ENCODE measurements at places on chromosomes 3 and 15.

GRCh38 chr3:27719314-27720003 is 2.7 kb downstream of the EOMES start:
- DNase-seq: no peak

DNA sequence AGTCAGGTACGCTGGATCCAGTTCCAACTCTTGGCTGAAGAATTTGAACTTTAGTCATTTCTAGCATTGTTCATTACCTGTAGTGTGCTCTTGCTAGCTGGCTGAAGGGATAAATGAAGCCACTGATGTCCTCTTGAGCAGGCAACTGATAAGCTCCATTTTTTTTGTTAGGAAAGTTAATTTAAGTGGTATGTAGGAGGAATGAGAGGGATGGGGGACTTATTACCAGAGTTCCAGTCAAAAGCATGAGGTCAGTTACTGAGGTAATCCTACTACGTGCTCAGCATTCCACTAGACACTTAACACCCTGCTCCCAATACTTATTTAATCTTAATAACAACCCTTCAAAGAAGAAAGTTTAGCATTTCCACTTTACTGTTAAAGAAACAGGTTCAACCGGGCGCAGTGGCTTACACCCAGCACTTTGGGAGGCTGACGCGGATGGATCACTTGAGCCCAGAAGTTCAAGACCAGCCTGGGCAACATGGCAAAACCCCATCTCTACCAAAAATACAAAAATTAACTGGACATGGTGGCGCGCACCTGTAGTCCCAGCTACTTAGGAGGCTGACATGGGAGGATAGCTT is 2.0 kb upstream of the RASA2 start:
- no peak for DNase-seq

- DNase-seq: no peak
Observed at GRCh38 chr3:52281981-52282801, 3.7 kb upstream of the WDR82 start.

- no peak for DNase-seq
Observed at GRCh38 chr3:141863491-141863890, 13.0 kb upstream of the ATP1B3 start.

DNA sequence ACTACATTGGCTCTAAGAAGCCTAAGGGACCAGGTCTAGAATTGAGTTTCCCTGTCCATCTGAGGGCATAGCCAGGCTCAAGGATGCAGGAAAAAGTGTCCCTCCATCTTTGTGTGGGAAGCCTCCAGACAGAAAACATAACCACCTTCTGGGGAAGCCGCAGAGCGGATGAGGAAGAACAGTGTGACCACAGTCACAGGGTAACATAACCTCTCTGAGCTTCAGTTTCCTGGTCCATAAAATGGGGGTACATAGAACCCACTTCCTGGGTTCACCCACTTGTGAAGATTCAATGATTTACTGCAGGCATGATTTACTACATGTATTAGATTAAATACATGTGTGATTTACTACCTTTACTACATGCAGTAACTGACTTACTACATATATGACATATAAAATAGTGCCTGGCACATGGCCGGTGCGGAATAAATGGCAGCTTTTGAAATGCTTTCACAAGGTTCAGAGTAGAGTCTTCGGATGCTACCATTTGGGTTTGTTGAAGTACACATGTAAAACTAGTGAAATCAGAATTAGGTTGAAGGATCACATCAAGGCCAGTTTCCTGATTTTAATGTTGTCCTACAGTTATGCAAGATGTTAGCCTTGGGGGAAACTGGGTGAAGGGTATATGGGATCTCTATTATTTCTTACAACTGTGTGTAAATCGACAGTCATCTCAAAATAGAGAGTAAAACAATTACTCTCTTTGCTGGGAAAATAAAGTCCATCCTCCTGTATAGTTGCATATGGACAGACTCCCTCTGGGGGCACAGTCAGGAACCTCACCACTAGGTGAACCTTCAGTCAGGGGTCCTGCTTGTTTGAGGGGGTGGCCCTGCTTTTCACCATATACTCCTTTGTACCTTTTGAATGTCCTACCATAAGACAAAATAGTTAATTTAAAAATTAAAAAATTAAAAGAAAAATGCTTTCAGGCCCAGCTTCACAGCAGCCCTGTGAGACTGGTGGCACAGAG is 86.0 kb downstream of the SEMA5B start:
- DNase-seq: no peak

DNA sequence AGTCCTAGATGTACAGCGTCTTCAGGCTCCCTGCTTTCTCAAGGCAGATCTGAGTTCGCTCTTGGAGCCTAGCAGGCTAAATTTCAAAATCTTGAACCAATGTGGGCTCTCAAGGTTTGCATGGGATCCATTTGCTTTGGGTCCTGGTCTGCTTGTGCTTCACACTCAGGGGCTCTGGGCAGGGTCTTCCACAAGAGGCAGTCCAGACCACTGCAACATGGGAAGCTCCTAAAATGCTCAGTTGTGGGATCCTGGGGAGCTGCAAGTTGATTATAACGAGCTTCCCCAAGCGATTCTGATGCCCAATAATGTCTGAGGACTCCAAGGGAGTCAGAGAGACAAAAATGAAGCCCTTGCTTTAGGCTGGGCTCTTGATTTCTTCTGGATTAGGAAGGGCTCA is 6.7 kb downstream of the NUTM1 start:
- no peak for DNase-seq

DNA sequence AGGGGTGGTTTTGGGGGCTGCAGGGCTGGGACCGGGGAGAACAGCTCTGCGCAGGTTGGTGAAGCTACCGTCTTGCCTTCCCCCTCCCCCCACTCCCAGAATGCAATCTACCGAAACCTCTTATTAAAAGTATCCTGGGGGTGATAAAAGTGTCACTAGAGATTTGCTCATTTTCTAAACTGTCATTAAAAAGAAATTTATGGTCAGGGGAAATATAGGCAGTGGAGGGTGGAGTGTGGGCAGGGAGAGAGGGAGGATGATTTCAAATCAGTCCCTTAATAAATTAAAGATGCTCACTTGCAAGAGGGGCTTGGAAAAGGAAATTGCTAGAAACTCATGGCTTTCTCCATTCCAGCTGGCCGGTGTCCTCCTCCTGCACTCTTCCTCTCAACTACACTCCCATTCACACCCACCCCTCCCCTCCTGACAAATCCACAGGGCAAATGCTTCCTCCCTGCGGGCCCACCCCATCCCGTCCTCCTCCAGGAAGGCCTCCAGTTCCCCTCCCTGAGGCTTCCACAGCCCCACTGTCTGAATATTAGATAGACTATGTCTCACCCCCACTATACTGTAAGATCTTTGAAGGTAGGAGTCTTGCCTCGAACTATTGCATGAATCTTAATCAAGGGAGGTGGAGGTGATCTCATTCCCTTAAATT is 83.9 kb downstream of the TLE3 start:
- no peak for DNase-seq

- no peak for DNase-seq
Observed at GRCh38 chr3:159859836-159860235, 128.8 kb upstream of the IL12A start.

DNA sequence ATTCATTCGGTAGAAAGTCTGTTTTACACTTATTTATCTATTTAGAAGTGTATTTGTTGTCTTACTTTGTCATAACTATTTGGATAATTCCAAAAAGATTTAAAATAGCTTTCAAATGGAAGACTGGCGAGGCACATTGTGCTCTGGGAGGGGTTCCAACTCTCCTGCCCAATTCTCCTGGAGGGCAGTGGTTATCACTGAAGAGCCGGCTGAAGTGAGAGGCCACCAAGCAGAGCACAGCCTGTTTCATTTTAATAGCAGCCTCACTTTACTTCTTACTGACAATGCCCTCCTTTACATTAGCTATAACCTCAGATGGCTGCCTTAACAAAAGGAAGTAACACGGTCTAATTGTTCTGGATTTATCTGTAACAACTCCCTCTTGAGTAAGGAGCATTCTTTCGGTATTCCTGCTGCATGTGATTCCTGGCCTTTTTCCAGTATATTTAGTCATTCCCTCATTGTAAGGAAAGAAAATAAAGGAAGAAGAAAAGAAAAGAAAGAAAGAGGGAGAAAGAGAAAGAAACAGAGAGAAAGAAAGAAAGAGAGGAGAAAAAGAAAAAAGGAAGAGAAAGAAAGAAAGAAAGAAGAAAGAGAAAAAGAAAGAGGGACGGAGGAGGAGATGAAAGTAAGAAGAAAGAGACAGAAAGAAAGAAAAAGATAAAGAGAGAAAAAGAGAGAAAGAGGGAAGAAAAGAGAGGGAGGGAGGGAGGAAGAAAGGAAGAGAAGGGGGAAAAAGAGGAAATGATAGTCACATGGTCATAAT is 339.8 kb upstream of the WNT5A start:
- no peak for DNase-seq

DNA sequence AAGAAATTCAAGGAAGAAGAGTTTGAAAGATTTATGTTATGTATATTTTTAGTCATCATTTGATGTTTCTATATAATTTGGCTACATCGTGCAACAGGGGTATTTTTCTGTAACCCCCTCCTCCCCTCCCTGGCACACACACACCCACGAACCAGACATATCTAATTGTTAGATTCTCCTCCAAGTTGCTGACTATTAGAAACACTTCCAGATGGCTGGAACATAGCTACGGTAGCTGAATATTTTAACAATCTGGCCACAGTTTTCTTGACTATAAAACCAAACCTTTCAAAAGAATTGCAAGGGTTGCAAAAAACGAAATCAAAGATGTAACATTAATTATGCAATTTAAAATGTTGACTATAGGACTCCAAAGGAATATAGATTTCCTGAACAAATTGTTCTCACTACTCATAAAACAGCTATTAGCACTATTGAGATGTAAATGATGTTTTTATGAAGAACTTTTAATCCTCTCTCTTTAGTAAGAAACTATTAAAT is 154.4 kb downstream of the CHL1 start:
- no peak for DNase-seq

DNA sequence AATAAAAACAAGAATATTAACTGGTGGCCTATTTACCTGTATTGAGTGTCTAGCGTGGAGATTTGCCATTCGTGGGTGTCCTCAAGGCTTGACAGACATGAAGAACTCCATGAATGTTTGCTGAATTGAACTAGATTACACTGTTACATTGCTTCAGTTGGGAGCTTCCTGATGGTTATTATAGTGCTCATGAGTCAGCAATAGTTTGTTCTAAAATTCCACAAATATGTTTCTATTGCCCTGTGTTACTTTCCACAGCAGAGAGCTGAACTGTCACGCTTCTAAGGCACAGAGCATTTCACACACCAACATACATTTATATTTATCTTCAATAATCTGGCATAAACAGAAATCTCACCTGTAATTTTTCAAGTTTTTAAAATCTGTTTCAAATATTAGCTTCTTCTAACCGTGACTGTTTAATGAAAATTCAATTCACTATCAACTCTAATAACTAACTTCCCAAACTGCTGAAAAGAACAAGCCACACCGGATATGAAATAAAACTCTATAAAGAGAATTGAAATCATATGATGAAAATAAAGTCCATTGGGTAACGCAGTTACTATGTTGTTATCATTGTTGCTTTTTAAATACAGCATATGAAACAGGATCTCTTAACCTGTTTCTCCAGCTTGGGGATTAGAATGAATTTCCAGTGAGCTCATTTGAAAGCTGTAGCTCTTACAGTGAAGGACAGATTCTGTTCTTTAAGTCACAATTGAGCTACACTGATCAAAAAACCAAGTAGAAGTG is 61.2 kb upstream of the MCF2L2 start:
- DNase-seq: no peak

DNA sequence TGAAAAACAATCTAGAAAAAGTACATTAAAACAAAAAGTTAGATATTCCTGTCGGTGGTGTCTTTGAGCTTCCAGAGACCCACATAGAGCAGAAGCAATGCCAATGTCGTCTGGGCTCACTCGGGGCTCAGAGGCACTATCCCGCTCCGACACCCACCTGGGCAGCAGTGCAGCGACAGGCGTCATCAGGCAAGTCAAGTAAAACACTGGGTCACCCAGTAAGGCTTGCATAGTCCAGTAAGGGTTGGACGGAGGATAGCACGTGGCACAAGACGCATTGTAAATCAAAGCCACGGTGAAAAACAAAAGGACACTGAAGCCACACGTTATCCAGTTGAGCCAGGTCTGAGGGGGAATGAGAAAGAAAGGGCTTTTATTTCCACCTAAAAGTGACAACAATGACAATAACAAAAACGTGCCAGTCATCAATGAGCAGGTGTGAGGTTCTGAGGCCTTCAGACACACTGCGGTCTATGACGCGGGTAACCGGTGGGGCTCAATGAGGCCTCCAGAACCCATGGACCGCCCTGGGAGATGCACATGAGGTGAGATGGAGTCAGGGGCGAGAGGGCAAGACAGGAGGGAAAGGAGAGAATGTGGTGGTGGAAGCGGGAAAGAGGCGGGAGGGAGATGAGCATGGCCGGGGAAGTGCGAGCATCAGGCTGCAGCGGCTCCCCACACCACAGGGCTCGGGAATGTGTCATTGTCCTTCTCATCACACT is 183.0 kb downstream of the ATP10A start:
- DNase-seq: no peak

GRCh38 chr15:48905847-48906246 is 27.9 kb downstream of the EID1 start:
- no peak for DNase-seq

- no peak for DNase-seq
Observed at GRCh38 chr15:36954486-36954885, 145.9 kb downstream of the MEIS2 start.

DNA sequence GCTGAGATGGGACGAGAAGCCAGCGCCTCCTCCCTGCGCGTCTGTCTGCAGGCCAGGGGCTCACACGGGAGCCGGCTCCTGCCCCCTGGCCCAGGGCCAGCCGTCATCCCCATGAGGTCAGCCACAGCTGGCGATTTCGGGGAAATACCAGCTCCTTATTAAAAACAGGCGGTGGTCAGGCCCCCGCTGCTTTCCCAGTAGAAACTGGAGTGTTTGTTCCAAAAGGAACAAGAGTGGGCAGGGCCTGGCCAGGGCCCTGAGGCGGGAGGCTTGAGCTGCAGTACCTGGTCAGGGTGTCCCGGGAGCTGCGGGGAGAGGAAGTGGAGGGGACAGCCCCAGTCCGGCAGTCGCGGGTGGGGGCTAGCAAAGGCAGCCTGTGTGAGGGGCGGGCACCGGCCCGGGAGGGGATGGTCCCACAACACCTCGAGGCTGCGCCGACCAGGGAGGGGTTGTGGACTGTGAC is 17.8 kb downstream of the MYL3 start:
- no peak for DNase-seq

- DNase-seq: no peak
Observed at GRCh38 chr3:16607718-16608117, 2.5 kb upstream of the DAZL start.

GRCh38 chr15:68635141-68635540 is 56.3 kb downstream of the CORO2B start:
- DNase-seq: no peak

DNA sequence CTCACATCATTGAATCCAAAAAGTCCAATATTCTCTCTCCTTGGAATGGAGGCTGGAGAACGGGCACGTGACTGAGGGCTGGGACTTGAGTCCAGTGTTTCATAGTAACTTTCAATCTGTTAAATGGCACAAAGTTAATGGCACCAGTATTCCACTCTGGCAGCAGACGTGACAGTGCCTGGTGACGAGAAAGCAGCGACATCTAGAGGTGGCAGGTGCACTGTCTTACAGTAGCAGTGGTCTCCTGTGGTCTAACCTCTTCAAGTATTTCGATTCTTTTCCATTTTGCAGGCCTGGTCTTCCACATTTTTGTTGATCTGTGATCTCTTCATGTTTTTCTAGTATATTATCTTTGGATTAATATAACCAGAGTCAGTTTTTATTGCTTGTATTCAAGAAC is 107.1 kb downstream of the OXSM start:
- DNase-seq: no peak

- DNase-seq: peak; percentile 57
Observed at GRCh38 chr3:194395778-194396538, 3.1 kb downstream of the GP5 start.
